ENCODE measurements at places on chromosomes 13 and 19. TPM values are rescaled to one million over a fixed set of nuclear protein-coding genes. Genes with fewer than 3 reads are reported as not detected.

GRCh38 chr19:48673436-48674100 lies 751 bp upstream of the NTN5 start:
- H3K27me3 ChIP-seq = no peaks in the 10 kb centered on the region
- no peak overlapping the region for H3K27ac ChIP-seq
- no peak overlapping the region for H3K4me3 ChIP-seq
- no peaks in the 10 kb centered on the region for H3K36me3 ChIP-seq

DNA sequence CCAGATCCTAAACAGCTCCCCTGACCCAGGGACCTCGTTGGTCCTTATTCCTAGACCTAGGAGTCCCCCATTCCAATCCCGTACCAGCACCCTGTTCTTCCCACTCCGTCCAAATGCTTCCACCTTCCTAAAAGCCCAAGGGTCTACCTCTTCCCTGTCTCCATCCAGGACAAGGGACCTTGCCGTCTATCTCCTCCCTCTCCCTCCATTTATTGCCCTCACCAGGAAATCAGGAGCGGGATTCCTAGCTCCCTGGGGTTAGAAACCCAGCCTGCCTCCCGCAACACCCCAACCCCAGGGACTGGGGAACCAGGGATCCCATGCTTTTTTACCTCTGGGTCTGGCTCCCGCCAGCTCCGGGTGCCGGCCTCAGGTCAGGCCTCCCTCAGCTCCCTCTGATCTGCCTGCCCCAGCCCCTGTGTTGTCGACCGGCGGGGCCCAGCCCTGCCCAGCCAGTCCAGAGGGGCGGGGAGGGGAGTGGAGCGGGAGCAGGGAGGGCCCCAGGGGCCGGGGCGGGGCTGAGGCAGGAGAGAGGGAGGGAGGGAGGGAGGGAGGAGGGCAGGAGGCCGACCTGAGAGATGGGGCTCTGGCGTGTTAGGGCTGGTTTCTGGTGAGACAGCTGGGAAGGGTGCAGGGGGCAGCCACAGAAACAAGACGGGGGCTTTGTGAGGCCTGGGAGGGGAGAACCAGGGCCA lies at the start of gene B3GNT8:
Gene B3GNT8, minus strand, starts transcription at position 423 of the 695 bp plus-strand sequence. CDS start 596 bp downstream, outside the sequence.
- H3K36me3 ChIP-seq = peaks cover 10% of the 10 kb centered on the region
- H3K27me3 ChIP-seq = no peaks in the 10 kb centered on the region
- peaks cover 10% of the 10 kb centered on the region for H3K4me1 ChIP-seq
- H3K4me3 ChIP-seq = peak within 1 kb of the TSS; percentile 54
- DNase-seq = no peak

DNA sequence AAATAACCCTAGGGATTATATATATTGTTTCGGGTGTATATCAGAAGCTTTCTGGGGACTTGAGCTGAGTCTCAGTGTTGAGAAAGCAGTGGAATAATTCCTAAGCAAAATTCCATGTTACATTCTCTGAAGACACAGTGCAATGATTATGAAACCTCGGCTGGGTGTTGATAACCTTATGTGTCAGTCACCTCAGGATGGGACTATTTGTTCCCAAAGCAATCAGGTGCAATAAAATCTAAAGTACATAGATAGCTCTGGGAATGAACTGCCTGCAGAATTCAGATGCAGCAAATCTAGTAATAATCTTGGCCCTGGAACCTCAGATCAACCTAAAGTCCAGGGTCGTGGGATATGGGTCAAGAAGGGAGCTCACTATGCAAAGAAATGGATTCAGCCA lies 53.0 kb downstream of the EDNRB start:
- no peak overlapping the region for H3K4me3 ChIP-seq
- H3K27me3 ChIP-seq = no peaks in the 10 kb centered on the region
- no peak for DNase-seq
- no peaks in the 10 kb centered on the region for H3K4me1 ChIP-seq

DNA sequence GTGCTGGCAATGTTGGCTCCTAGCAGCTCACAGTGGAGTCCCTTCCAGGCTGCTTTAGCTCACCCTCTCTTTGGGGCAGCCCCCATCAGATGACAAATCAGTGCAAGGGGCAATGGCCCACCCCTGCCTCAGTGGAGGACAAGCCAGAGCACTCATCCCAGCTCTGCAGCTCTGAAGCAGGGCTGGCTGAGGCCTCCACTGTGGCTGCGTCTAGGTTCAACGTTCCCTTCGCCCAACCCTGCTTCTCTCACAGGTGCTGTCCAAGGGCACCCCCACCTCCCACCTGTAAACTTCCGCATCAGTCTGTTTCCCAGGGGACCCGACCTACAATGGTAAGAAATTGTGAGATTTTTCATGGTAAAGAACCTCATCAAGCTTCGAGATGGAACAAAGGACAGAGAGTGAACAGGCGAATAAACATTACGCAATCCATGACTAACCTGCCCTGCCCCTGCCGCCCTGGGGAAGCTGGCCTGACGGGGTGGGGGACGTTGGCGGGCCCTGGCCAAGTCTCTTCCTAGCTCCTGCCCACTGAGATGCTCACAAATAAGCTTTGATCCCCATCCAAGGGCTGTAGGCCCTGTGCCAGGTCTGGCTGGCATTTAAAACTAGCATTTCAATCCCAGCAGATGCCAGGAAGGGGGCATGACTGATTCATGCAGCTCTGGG lies 40.5 kb downstream of the DZIP1 start:
- no peaks in the 10 kb centered on the region for H3K27me3 ChIP-seq
- H3K4me3 ChIP-seq = no peak overlapping the region
- H3K36me3 ChIP-seq = peaks cover 31% of the 10 kb centered on the region
- DNase-seq = no peak
- peaks cover 33% of the 10 kb centered on the region for H3K4me1 ChIP-seq

DNA sequence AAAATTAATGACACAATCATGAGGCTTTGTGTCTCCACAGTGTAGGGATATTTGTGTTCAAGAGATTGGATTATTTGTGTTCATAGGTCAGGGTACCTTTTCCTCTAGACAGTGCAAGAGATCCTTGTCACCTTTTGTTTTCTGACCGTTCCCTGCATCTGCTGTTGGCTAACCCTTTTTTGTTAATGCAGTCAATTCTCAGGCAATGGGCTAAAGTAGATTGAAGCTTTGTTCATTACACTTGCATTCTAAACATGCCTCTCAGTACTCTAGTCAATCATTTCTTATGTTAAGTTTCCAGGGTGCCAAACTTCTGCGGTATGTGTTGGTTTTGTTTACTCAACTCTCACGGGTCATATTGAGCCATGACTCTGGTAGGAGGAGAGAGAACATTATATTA lies 1.8 kb upstream of the MED4 start:
- peaks cover 26% of the 10 kb centered on the region for H3K4me1 ChIP-seq
- no peak overlapping the region for H3K4me3 ChIP-seq
- H3K27me3 ChIP-seq = no peaks in the 10 kb centered on the region
- no peak for DNase-seq

DNA sequence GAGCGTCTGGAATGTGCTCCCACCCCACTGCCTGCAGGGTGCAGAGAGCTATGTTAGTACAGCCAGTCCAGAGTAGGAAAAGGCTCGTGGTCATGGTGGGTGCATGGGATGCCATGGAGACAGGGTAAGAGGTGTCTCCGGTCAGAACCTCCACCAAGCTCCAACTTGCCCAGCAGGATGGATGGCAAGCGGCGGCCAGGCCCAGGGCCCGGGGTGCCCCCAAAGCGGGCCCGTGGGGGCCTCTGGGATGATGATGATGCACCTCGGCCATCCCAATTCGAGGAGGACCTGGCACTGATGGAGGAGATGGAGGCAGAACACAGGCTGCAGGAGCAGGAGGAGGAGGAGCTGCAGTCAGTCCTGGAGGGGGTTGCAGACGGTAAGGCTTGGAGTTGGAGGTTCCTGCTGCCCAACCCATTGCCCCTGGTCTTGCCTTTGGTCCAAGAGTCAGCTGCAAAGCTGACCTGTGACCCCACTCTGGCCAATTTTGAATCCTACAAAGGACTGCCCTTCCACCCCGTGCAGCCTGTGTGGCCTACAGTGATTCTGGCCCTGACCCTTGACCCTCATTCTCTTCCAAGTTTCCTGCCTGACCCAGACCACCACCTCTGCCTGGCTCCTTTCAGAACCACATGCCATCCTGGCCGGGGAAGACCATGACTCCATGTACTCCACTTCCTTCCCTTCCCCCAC lies 14.7 kb downstream of the POLD1 start:
- H3K36me3 ChIP-seq = peaks cover 2% of the 10 kb centered on the region
- no peaks in the 10 kb centered on the region for H3K4me1 ChIP-seq
- DNase-seq = no peak
- no peak overlapping the region for H3K4me3 ChIP-seq
- H3K27ac ChIP-seq = no peak overlapping the region

- H3K27ac ChIP-seq = no peak overlapping the region
- no peak overlapping the region for H3K4me3 ChIP-seq
- no peak for DNase-seq
- peaks cover 2% of the 10 kb centered on the region for H3K36me3 ChIP-seq
- no peaks in the 10 kb centered on the region for H3K4me1 ChIP-seq
These were observed 138.5 kb downstream of the RBM26 start for GRCh38 chr13:79267560-79267959.

DNA sequence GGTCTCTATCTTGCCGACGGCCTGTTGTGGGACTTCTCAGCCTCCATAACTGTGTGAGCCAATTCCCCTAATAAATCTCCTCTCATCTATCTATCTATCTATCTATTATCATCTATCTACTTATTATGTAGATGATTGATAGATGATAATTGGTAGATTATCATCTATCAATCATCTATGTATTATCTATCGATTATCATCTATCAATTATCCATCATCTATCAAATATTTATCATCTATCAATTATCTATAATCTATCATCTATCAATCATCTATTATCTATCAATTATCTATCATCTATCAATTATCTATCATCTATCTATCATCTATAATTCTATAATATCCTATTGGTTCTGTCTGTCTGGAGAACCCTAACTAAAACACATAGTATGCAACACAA lies 33.5 kb downstream of the CYSLTR2 start:
- no peak overlapping the region for H3K27ac ChIP-seq
- H3K4me3 ChIP-seq = no peak overlapping the region
- peaks cover 5% of the 10 kb centered on the region for H3K27me3 ChIP-seq
- peaks cover 2% of the 10 kb centered on the region for H3K36me3 ChIP-seq

GRCh38 chr19:34832581-34833112 lies 59.6 kb upstream of the ZNF599 start:
- H3K27me3 ChIP-seq = peaks cover 8% of the 10 kb centered on the region
- DNase-seq = no peak
- H3K4me3 ChIP-seq = no peak overlapping the region
- no peaks in the 10 kb centered on the region for H3K36me3 ChIP-seq
- no peak overlapping the region for H3K27ac ChIP-seq

ZNF136 gene
- total RNA-seq = 6.9 TPM

SIGLEC10 gene
- not detected for total RNA-seq

DNA sequence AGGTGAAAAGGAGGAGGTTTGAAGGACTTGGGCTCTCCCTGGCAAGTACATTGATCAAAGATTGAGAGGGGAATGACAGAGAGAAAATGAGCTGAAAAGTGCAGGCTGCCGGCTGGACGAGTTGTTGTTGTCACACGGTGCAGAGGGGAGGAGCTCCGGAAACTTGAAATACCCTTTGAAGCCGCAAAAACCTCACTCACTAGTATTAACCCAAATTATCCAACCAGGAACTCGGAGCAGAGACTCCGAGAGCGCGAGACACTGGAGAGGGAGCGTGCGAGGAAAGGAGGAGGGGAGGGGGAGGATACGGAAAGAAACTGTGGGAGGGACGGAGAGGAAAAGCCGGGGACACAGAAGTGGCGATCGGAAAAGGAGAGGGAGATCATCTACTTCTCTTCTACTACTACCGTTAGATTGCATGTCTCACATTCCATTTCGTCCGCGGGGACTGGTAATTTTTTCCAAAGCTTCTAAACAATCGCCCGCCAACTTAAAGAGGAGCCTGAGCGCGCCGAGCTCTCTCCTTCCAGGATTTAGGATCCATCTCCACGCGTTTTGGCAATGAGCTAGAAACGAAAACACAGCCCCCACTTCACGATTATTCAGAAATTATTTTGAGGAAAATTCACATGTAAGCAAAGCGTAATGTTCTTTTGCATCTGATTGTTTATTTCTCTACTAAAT lies at the start of gene DACH1:
Gene DACH1, minus strand, starts transcription at position 74 of the 684 bp plus-strand sequence.
- H3K27ac ChIP-seq = peak within 1 kb of the TSS; percentile 57
- H3K36me3 ChIP-seq = no peaks in the 10 kb centered on the region
- peak within 1 kb of the TSS; percentile 92 for H3K4me3 ChIP-seq
- H3K4me1 ChIP-seq = peaks cover 27% of the 10 kb centered on the region
- no peak for DNase-seq
- H3K27me3 ChIP-seq = peaks cover 66% of the 10 kb centered on the region

DNA sequence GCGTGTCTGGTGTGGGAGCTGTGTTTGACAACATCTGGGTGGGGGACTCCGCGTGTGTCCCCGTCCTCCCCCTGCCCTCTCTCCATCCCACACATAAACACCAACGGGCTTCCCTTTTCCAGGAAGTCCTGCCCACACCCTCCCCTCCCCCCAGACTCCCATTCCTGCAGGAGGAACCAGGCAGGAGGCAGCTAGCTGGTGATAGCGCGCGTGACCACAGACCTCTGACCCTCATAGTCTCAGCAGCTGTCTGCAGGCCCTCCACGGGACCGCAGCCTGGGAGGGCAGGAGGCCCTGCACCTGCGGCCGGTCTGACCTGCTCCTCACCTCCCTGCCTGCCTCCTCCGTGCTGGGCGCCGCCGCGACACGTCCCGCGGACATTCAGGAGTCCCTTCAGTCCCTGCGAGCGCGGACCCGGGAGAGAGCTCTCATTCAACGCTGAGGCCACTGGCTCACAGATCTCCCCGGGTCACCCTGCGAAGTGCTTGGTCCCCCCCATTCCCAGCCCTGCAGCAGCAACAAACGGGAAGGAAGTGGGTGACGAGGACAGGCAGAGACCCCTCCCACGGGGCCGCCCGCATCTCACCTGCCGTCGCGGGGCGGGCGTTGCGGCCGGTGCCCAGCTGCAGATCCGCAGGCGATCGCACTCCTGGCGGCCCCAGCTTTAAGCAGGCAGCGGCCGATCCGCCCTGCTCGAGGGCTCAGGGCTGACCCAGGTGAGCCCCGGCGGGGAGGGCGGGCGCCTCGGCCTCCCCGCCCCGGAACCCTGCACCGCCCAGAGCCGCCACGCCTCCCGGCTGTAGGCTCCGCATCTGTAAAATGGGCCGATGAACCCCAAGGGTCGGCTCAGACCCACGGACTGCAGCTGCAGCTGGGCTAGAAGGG lies 1.1 kb upstream of the ACP5 start:
- DNase-seq = no peak
- H3K36me3 ChIP-seq = no peaks in the 10 kb centered on the region
- no peak overlapping the region for H3K27ac ChIP-seq
- H3K4me1 ChIP-seq = peaks cover 10% of the 10 kb centered on the region
- H3K27me3 ChIP-seq = no peaks in the 10 kb centered on the region

All from chondrocyte (in vitro differentiated cells).